Naive thymus-derived CD4-positive, alpha-beta T cell (primary cell): ENCODE measurements at places on chromosomes 6 and 20.
A peak's percentile ranks its signal among the peaks of the same experiment; 100 is the strongest.

DNA sequence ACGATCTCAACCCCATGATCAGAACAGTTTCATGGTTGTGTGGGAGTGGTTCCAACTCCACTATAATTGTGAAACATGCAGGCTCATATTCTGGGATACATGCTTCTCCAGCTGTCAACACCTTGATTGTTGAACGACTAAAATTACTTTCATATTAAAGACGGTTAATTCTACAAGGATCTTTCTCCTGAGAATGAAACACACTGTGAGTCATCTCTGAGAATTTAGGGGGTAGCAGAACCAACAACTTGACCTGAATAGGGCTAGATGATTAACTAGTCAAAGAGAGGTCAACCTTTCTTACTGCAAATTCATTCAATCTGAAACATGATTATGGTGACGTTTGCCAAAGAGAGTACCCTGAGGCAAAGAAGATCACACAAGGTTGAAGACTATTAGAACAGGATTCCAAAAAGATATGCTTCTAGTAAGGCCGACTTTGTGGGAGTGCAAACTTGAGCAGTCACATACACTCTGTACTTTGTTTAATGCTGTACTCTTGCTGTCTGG lies 175.2 kb upstream of the CITED2 start:
- DNase-seq: no peak

GRCh38 chr20:63772781-63773518 lies 33.4 kb downstream of the SLC2A4RG start:
- no peak for DNase-seq

DNA sequence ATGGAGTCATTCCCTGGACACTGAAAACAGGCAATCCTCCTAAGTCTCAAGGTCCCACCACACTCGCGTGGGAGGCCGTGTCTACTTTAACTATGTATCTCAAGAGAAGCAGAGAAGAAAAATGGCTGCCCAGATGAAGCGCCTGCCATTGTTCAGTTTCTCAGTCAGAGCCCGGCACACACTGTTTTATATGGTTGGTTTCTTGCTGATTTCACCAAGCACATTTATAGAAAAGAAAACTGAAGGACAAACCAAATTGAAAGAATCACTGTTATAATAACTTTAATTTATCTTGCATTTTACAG lies 22.9 kb downstream of the EIF2S2 start:
- no peak for DNase-seq

DNA sequence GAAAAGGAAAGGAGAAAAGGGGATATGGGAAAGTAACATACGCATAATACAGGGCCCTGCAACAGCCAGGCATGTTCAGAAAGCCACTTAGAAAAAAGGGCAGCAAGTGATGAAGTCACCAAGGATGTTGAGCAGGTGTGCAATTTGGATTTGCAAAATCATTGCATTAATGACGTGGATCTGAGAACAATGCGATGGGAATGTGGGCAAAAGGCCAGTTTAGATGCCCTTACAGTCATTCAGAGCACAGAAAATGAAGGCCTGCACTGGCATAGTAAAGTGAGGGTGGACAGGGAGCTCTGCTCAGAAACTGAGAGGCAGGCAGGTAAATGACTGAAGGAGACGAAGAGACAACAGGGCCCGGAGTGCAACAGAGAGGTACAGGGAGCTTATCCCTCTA lies 123.7 kb upstream of the NHSL1 start:
- no peak for DNase-seq

GRCh38 chr6:112330879-112331265 lies 16.3 kb upstream of the RFPL4B start:
- no peak for DNase-seq

- DNase-seq: peak; percentile 94
Measured at GRCh38 chr6:41787219-41787917, at the start of gene TOMM6. Gene TOMM6, plus strand, starts transcription at chr6:41787694. Its CDS starts 4 bp downstream, at chr6:41787698.

- DNase-seq: no peak
Measured at GRCh38 chr6:113287396-113287795, 569.7 kb upstream of the MARCKS start.

DNA sequence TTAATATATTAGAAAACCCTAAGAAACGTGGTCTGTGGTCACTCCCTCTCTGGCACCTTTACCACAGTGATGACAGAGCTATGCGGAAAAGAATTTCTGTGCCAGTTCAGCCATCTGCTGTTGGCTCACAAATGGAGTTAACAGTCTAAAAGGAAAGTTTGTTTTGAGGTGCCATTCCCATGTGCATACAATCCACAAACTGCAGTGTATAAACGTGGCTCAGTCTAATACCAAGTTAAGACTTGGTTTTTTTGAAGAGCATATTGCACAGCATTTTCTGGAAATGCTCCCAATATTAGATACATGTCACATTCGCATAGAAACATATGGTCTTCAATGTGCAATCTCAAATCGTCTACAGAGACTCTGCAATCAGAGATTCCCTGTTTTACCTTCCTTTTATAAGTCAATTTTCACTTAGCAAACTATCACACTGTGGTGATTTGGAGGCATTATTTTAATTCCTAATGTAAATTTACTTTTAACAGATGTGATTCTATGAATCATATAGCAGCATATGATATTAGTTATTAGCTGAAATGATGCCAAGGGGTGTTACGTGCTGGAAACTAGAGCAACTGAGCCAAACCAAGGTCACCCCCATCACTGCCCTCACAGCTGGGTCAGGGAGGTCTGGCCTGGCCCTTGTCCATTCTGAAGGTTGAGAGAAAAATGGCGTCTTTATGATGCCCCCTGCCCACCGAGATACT lies 383.5 kb downstream of the PRKN start:
- no peak for DNase-seq

GRCh38 chr6:81818901-81819361 lies 66.5 kb upstream of the TENT5A start:
- DNase-seq: no peak

DNA sequence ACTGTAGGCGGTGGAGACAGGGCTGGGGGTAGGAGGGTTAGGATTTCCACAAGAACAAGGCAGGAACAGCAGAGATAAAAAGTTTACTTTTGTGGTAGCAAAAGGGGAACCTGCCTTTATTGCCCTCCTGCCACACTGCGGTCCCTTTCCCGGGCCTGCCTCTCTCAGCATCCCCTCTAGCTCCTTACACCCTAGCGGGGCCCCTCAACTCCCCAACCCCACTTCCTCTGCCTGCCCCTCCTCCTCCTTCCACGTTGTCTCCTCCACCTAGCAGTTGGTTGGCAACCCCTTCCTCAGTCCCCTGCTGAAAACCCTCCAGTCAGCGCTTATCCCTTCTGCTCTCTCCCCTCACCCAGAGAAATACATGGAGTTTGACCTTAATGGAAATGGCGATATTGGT lies 714 bp downstream of the AIF1 start:
- peak; percentile 48 for DNase-seq

- DNase-seq: no peak
Measured at GRCh38 chr6:31918069-31918720, 9.3 kb upstream of the C2 start.

DNA sequence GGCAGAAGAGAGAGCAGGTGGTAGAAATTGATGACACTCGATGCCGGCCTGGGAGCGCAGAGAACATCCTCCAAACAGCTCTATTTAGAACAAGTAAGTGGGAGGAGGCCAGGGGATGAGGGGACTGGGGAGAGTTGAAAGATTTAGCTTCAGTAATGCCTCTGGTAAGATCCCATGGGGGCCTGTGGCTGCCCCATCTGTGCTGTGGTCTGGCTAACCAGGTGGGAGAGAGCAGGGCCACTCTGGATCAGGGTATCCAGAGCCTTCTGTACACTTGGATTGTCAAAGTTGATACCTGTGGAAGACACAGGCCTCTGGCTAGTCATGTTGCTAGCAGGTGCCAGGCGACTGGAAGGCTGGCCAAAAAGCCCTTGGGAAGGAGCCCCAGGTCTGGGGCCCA lies 27.6 kb downstream of the NCOA5 start:
- no peak for DNase-seq

DNA sequence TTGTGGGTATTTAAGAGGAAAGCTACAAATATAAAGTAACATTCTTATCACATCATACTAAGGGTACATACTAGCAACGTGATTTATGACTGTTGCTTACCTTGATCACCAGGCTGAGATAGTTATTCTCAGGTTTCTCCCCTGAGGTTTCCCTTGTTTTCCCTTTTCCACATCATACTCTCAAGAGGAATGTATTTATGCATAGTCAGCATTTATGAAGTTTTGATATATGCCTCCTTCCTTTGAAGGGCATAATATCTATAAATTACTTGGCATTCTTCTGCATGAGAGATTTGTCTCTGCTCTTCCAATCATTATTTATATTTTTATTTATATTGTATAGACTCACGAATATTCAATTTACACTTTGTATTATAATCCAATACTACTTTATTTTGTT lies 726.7 kb upstream of the ADGRB3 start:
- DNase-seq: no peak

GRCh38 chr20:39645131-39645530 lies 683.0 kb downstream of the DHX35 start:
- DNase-seq: no peak

- DNase-seq: no peak
Measured at GRCh38 chr20:35669681-35670080, 5.0 kb upstream of the CPNE1 start.

GRCh38 chr6:74768120-74768519 lies 437.7 kb downstream of the COL12A1 start:
- no peak for DNase-seq

GRCh38 chr20:19909725-19910124 lies 107.4 kb upstream of the NAA20 start:
- DNase-seq: no peak

DNA sequence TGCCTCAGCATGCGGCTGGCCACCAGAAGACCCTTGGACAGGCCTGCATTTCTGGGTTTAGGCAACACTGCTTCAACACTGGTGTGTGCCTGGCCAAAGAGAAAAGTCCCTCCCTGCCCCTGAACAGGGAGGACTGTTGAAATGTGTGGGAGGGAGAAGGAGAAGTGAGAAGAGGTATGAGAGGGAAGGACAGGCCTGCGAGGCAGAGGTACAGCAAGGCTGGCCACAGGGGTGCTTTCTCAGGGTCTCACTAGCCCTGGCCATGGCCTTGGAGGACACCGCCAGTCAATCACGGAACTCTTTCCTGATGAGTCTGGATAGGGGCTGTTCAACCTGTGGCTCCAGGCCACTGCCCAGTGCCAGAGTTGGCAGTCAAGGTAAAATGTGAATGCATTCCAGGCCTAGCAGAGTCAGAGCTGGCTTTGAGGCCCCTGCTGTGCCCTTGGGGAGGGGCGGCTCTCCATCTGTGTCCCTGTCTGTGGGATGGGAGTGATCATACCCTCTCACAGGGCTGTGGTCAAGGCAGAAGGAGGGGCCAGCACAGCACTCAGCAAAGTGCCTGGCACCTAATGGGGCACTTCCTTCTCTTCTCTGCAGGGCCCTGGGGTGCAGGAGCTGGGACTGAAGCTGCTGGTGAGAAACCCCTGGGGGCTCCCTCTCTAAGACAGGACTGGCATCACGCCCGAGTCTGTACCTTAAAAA lies 43.2 kb upstream of the CDH22 start:
- no peak for DNase-seq

DNA sequence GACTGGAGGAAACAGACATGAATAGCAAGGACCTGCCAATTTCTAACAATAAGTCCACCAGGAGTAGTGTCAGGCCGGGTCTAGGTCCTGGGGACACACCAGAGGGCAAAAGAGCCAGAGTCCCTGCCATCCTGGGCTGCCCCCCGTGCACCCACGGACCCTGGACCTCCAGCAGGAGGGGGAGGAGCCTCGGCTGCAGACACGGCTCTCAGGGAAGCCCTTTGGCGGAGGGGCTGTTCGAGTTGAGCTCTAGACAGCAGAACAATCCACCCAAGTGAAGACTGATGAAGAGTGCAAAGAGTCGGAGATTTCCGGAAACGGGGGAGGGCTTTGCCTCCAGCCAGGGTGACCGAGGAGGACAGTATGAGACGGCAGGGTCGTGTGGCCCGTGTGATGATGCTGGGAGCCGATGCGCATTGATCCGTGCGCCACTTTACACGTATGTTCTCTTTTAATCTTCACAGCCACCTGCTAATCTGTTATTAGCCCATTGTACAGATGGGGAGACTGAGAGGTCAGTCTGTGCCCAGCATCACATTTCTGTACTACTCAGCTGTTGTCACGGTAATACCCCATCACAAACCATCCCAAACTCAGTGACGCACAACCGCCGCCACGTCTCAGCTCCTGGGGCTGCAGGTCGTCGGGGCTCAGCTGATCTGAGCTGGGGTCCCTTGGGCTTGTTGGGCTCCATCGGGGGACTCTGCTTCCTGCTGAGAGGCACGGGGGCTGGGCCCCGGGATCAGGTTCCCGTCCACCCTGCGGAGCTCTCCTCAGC lies 502.0 kb downstream of the PREX1 start:
- DNase-seq: no peak

GRCh38 chr6:157269261-157269794 lies 54.0 kb downstream of the TMEM242 start:
- DNase-seq: no peak

GRCh38 chr6:9405369-9405768 lies 970.0 kb upstream of the SLC35B3 start:
- no peak for DNase-seq

GRCh38 chr20:13494019-13494418 lies 144.7 kb downstream of the TASP1 start:
- no peak for DNase-seq

DNA sequence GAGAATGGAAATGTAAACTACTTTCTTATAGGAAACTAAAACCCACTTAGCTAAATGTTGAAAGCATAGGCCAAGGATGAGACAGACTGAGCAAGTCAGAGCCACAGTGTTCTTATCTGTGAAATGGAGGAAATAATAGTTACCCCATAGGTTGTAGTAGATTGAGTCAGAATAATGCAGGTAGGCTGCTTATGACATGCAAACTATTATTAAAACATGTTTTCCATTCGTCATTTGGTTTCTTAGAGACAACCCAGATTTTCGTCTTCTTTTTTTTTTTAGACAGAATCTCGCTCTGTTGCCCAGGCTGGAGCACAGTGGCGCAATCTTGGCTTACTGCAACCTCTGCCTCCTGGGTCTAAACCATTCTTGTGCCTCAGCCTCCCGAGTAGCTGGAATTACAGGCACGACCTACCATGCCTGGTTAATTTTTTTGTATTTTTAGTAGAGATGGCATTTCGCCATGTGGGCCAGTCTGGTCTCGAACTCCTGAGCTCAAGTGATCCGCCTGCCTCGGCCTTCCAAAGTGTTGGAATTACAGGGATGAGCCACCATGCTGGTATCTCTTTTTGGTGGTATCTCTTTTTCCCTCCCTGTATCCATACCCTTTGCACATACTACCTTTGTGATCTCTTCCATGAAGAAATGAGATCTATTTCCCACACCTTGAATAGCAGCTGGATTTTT lies 196.5 kb upstream of the ZNF217 start:
- no peak for DNase-seq

GRCh38 chr20:10622657-10623418 lies 51.0 kb downstream of the JAG1 start:
- no peak for DNase-seq

DNA sequence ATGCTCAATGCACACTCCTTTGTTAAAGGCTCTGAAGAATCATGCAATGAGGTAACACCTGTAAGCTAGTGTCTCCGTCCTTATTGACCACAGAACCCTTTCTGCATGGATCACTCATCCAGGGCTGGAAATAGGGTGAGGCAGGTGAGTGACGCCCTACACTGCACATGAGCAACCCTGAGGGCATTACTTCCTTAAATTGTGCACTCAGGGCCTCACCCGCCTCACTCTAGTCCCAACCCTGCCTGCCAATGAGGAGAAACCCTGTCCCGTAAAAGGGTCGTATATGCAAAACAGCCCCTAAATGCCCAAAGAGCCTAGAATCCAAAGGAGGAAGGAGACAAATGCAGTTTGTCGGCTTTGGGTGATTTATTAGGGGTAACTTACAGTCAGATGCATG lies 33.6 kb upstream of the NOP56 start:
- DNase-seq: no peak

- no peak for DNase-seq
Measured at GRCh38 chr20:59678288-59678687, 73.9 kb downstream of the PHACTR3 start.
